Suppressor macrophage (primary cell): ENCODE measurements at places on chromosomes 5 and 9.
A peak's percentile ranks its signal among the peaks of the same experiment; 100 is the strongest.

DNA sequence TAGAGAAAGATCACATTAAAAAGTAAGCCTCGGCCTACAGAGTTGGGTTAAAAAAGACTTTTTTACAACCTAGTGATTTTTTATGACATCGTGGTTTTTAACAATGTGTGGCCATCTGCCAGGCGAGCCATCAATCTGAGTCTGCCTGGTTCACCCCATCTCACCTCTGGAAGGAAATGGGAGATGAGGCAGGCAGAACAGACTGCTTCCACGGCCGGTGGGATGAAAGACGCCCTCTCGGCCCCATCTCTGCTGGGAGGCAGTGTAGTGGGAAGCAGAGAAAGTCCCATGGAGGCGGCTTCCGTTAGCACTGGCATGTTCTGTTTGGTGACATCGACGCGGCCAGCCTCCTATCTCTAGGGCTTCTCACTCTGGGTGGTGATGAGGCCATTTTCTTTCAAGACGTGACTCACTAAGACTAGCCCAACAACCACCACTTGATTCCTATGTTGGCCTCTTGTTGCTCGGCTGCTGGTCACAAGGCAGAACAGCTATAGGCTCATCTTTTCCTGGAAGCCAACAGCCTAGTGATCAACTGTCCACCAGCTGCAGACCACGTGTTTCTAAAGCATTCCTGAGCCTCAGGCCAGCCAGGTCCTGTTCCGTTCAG, 132.4 kb upstream of the OTULINL start:
- DNase-seq, result no peak

- no peak for DNase-seq
These were observed 90.9 kb upstream of the GRIA1 start for GRCh38 chr5:153399595-153399994.

- no peak for DNase-seq
These were observed 269.6 kb downstream of the ARL15 start for GRCh38 chr5:54040804-54041203.

DNA sequence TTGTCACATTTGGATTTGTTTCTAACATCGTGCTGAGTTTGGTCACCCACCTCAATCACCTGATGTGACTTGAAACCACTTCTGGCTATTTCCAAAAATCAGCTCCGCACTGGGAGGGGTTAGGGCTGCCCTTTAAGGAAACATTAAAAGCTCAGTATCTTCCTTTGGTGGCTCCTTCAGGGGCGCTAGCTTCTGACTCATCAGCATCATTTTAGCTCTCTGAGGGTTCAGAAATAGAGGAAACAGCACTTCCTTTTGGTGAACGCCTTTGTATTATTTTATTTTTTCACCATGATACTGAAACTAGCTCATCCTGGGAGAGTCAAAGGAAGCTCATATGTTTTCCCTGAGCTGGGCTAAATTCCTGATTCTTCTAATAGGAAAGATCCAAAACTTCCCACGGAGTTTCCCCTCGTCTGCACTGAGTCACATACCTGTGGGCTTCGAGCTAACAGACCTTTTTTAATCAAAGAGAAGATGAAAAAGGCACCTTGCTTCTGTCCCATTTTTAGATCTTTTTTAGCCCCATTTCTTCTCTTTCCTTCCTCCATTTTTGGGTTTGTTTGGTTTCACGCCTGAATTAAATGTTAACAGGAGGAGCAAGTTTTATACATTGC, 48.2 kb downstream of the ROPN1L start:
- peak; percentile 85 for DNase-seq

DNA sequence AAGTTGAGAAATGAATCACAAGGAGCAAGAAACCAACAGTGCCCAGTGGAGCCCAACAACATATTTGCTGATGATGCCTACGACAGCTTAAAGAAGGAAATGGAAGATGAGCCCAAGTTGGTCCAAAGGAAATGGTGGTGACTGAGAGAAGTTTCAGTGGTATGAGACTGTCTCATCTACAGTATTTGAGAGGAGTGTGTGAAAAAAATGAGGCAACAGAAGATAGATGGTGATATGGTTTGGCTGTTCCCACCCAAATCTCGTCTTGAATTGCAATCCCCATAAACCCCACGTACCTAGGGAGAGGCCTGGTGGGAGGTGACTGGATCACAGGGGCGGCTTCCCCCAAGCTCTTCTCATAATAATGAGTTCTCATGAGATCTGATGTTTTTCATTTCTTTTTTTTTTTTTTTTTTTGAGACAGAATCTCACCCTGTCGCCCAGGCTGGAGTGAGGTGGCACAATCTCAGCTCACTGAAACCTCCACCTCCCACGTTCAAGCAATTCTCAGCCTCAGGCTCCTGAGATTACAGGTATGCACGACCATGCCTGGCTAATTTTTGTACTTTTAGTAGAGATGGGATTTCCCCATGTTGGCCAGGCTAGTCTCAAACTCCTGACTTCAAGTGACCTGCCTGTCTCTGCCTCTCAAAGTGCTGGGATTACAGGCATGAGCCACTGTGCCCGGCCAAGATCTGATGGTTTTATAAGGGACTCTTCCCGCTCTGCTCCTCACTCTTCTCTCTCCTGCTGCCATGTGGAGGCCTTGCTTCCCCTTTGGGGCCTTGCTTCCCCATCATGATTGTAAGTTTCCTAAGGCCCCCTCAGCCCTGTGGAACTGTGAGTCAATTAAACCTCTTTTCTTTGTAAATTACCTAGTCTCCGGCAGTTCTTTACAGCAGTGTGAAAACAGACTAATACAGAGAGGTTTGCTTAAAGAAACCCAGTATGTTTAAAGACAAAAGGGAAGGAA, 30.2 kb downstream of the EFCAB9 start:
- DNase-seq, result peak; percentile 25

DNA sequence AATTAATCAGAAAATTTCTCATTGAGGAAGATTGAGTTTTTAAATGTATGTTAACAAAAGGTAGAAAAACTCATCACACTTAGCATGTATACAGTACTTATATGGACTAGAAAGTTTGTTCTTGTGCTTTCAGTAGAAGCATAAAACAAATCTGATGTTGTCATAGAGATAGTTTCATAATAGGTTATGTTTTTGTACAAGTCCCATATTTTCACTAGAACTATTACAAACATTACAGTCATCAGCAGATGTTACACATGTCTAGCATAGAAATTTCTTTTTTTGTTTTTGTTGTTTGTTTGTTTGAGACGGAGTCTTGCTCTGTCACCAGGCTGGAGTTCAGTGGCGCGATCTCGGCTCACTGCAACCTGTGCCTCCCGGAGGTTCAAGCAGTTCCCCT, 131.4 kb downstream of the COMMD10 start:
- no peak for DNase-seq

DNA sequence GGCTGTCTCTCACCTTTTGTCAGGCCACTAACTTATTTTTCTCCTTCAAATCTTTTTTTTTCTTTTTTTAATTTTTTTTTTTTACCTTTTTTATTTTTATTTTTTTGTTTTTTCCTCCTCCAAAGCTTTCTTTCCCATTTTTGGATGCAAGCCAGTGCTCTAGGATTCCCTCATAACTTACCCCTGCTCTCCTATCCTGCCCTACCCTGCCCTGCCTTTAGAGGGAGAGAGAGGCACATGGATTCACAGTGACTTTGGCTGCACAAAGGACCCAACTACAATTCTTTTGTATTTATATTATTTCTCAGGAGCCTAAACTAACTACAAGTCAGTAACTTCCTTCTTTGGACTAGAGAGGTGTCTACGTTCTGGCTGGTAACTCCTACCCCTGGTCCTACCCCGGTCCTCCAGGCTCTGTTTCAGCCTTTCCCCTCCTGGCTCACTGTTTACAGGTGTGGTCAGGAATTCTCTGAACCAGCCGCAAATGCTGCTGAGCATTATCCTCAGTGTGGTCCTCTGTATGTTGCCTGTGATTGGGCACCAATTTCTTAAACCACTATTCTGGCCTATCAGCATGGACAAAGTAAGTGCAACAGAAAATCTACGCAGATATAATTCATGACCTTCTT, 8.4 kb upstream of the RUSC2 start:
- peak; percentile 76 for DNase-seq

DNA sequence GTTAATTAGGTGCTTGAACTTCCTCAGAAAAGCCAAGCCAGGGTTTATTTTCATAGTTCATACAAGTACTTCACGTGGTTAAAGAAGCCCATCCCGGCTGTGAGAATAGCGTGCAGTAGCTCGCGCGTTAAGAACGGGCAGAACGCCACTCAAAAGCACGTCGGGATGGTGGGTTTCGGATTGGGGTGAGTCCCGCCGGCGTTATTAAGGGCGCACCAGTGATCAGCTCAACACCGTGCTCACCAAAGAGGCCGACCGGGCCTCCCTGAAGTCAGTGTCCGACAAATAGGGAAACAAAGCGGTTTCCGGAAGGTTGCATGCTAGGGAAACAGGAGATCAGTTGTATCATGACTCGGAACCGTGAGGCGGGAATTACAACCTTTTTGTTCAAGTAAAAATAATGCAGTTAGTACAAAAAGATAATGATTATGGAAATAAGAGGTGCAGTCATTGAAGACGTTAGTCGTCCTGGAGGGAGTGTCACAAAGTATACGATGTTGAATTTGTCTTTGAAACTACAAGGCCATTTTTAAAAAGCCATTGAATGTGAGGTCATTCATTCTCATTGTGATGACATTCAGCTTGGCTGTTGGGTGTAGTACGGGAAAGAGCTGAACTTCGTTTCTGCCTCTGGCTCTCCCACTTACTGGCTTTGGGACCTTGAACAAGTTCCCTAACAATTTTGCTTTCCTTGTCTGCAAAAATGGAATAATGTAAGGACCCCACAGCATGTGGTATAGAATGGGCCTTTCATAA, 992 bp downstream of the SETD9 start:
- DNase-seq, result peak; percentile 75

GRCh38 chr5:148414833-148415232, 31.1 kb downstream of the FBXO38 start:
- peak; percentile 56 for DNase-seq

DNA sequence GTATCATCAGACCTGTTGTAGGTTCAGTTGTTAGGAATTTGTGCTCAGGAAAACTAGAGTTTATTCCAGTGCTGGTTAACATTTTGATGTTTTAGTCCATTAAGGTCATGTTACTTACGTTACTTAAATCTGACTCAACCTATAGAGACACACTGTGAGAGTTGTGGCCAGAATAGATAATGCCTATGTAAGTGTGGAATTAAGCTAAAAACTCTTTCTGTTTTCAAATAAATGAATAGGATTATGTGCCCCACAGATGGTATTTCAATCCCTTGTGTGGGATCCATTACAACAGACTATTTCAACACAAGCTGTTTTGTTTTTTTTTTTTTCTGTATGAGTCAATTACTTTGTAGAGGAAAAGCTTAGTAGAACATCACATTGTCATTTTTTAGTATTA, 68.1 kb downstream of the MEGF10 start:
- peak; percentile 41 for DNase-seq

DNA sequence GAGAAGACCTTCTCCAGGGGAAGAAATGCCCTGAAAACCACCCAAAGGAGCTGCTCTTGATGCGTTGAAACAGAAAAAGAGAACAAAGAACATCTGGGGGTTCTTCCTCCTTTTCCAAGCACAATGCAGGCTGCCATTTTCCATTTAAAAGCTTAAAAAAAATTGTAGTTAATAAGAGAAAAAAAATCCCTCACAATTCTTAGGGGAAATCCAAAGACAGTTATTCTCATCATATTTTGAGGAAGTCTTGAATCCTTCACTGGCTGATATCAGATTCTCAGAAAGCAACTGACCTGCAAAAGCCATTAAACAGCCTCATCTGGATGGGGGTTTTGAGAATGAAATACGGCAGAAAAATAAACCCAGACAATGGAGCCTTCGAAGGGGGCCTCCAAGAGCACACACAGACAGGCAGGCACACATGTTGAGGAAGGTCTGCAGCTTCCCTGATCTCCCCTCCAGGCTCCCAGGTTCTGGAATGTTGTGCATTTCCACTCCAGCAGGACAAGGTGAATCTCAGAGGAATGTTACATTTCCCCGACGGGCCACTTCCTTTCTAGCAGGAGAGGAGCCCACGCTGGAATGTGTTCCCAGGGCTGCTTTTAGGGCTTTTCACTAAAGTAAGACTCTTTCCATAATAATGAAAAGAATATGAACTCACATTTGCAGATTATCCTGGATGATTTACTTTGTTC, 159.4 kb upstream of the S1PR3 start:
- DNase-seq, result peak; percentile 46
